Activated T-cell treated with anti-CD3 and anti-CD28 coated beads, Interleukin-2, amount 50 U/mL, for 72 hours (primary cell): ENCODE measurements at places on chromosomes 12 and 14.

GRCh38 chr14:45868377-45868776, 615.4 kb upstream of the MIS18BP1 start:
- no peak for DNase-seq

GRCh38 chr12:126418400-126418799, 1353.2 kb downstream of the AACS start:
- DNase-seq, result no peak

DNA sequence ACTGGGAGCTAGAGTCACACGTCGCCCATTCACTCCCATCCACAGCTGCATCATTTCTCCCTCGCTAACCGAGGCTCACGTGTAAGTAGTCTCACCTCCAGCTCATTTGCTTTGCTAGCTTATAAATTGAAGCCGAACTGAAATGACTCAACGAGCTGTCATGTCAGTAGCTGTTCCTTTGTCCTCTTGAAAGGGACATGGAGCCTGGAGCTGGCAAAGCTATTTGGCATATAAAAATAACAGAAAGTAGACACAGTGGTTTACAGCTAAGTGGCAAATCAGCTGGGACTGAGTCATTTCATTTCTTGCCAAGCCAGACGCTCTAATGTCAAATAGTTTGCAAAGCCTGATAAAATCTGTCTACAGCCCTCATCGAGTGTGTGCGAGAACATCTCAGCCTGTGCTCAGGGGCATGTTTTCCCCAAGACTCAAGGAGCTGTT, 114.4 kb upstream of the TMEM233 start:
- DNase-seq, result no peak

GRCh38 chr12:131418121-131418520, 292.8 kb upstream of the SFSWAP start:
- no peak for DNase-seq

GRCh38 chr14:103094406-103095209, at the start of gene EXOC3L4:
TSS of gene EXOC3L4 (plus strand) at chr14:103094725. CDS start at chr14:103100220, 5,495 bp downstream.
- DNase-seq, result no peak

DNA sequence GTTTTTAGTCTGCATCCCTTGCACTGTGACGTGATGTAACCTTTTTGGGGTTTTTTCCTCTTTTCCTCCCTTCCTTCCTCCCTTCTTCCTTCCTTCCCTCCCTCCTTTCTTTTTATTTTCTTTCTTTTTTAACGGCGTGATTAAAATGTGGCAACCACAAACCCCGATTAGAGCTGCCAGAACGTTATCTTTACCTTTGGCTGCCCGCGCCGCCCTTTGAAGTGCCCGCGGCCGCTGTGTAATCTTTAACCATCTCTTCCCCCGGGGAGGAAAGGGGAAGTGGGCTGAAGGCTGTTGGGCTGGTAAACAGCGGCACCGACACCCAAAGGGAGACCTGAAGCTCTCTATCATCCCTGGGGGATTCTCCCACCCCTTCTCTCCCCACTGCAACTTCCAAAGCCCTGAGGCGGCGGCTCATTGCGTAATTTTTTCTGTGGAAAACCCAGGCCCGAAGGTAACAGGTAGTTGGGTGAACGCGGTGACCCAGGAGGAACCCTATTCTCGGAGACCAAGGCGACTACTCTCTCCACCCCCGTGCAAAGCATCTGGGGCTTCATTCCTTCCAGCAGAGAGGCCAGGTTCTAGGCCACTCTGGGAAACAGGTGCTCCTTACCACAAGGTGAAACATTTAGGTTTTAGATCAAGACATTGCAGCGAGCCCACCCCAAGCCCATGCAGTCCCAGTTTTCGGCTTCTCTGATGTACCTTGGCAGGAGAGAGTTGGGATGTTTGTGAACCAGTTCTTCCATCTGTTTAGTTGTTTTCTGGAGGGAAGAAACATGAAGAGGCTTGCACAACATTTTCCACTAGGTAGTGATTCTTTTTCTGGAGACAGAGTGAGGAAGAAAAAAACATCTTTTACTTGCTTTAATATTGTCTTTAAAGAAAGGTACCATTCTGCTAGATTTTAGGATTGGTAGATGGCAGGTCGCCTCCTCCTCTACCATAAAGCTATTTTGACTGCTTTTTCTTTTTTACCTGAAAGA, 1.5 kb downstream of the LGR5 start:
- DNase-seq, result peak; percentile 19

GRCh38 chr12:130838284-130838950, 633 bp downstream of the STX2 start:
- peak; percentile 28 for DNase-seq

DNA sequence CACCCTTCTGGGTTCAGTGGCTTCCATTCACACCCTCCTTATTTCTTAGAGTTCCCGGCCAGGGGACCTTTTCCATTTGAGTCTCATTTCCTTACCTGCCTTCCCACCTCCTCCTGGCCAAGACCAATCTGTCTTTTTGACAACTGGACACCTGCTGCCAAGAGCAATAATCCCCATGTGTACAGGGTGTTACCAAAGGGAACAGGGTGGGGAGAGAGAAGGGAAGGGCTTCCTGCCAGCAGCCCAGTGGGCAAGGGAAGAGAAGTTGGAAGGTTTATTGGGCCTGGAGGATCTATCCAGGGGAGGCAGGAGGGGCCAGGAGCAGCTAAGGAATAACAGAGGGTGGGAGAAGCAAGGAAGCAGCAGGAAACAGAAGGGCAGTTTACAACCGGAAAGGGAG, 346.2 kb downstream of the C12orf75 start:
- no peak for DNase-seq

DNA sequence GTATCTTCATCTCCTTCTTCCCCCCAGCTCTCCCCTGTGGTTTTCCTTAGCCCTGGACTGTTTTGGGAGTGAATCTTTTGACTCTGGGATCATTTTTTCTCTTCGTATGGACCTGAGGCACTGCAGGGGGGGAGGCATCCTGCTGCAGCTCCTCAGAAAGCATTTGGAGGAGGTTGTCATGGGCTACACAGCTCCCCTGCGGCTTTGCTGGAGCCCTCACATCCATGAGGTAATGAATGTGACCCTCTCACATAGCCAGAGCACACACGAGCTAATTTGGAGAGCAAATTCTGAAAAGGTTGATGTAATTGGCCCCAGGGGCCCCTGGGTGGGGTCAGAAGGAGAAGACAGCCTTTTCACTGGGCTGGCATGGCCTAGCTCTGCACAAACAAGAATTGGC, 110.9 kb downstream of the PAH start:
- DNase-seq, result no peak

DNA sequence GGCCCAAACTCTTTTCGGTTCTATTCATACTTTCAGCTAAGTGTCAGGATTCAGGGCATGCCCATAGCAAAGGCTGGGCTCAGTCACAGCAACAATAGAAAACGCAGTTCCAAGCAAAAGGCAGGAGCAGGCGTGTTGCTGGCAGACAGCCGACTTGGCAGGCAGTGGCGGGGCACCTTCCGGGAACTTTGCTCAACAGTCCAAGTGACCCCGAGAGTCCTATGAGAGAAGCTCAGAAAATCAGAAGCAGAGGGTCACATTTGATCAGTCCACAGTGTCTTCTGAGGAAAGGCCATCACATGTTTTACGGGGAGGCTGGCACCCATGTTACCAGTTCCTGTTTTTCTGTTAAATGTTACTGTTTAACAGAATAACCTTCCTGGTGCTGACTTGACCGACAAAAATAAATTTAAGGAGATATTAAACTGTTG, 115.0 kb downstream of the DACT1 start:
- DNase-seq, result no peak
